ENCODE measurements at places on chromosomes 3 and 15.

DNA sequence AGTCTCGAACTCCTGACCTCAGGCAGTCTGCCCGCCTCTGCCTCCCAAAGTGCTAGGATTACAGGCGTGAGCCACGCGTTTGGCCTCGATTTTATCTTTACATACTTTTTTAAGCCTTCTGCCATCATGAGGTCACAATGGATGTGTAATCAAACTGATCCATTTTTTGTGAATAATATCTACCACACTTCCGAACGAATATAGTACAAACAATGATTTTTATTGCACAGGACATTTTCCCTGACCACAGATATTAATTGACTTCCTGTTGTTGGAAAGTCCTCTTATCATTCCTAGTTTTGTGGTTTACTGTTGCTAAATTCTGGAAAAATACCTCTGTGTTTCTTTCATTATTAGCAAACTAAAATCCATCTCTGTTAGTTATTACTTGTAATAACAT is 68.9 kb downstream of the MINDY2 start:
- peak; percentile 3 for DNase-seq

DNA sequence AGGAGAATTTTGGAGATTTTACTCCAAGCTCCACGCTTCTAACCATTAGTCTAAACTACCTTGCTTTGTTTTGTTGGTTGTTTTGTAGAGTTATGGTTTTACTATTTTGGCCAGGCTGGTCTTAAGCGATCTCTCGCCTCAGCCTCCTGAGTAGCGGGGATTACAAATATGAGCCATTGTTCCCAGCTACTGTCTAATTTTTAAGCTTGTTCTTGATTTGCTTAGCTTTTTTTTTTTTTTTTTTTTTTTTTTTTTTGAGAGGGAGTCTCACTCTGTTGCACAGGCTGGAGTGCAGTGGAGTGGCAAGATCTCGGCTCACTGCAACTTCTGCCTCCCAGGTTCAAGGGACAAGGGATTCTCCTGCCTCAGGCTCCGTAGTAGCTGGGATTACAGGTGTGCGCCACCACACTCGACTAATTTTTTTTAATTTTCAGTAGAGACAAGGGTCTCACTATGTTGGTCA is 28.5 kb downstream of the EFCAB12 start:
- DNase-seq, result no peak

- DNase-seq, result no peak
These were observed 13.4 kb upstream of the RTP3 start for GRCh38 chr3:46484388-46484787.

GRCh38 chr15:61840090-61840489 is 220.2 kb downstream of the VPS13C start:
- no peak for DNase-seq

- no peak for DNase-seq
These were observed 54.9 kb downstream of the HERC1 start for GRCh38 chr15:63778800-63779199.

GRCh38 chr3:123275691-123276090 is 73.9 kb downstream of the SEC22A start:
- DNase-seq, result no peak

GRCh38 chr3:31523543-31523942 is 9.2 kb upstream of the STT3B start:
- DNase-seq, result no peak

DNA sequence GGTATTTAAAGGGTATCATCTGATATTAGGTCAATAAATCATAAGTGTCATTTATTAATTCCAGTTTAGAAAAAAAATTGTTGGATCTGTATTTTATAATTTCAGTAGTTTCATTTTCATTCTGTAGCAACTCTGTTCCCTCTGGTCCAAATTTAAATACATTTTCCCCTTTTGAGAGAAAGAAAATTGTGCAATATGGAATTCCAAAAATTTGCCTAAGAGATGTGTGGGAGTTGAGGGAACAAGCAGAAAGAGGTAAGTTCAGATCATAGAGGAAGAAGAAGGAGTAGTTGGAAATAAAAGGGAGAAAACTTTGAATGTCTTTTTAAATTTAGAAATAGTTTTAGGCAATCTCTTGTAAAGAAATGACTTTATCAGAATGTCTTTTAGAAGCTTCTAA is 48.9 kb upstream of the MME start:
- DNase-seq, result no peak

GRCh38 chr3:155690921-155691320 is 54.0 kb downstream of the PLCH1 start:
- no peak for DNase-seq

- DNase-seq, result no peak
These were observed 49.3 kb downstream of the TMEM212 start for GRCh38 chr3:171892457-171892856.

Data from glomerular endothelial cell (primary cell).